ENCODE measurements at places on chromosomes 13 and 19. TPM values are rescaled to one million over a fixed set of nuclear protein-coding genes. Genes with fewer than 3 reads are reported as not detected.

Gene FFAR2
- 0.15 TPM for total RNA-seq

DNA sequence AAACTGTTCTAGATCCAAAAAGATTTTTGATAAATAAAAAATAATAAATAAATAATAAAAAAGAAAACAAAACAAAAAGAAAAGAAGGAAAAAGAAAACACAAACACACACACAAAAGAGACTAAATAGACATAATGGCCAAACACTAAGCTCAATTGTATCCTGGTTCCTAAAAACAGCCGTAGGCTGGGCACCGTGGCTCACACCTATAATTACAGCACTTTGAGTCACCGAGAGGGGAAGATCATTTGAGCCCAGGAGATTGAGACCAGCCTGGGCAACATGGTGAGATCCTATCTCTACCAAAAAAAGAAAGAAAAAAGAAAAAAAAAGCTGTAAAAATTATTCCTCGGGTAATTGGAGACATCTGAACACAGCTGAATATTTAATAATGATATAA, 8.9 kb downstream of the ETHE1 start:
- no peak for DNase-seq

DNA sequence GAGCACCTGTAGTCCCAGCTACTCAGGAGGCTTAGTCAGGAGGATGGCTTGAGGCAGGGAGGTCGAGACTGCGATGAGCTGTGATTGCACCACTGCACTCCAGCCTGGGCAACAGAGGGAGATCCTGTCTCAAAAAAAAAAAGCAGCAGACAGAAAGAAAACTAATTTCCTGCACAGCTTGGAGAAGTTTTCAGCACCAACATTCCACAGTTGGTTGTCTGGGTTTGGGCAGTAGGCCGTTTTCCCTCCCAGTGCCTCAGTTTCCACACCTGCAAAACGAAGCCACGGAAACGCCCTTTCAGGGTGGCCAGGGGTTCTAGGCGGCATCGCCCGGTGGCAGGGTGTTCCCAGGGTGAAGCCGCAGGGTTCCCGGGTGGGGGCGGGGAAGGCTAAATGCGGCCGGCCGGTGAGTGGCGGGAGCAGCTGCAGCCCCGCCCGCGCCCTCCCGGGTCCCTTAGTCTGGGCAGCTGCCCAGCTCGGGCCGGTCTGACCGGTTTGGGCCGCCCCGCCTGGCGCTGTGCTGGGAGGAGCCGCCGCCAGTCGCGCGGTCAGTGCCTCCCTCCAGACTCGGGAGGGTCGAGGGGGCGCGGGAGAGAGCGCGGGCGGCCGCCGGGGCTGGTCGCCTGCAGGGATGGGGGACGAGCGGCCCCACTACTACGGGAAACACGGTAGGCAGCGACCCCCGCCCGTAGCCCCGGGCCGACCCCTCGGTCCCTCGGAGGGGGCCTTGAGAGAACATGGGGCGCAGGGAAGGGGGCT, at the start of gene SLC44A2:
SLC44A2 (plus strand) TSS at position 551 of the 759 bp plus-strand sequence; CDS start at position 632, 81 bp downstream.
- DNase-seq, result peak; percentile 95

Gene PRKACA
- total RNA-seq, result 35.4 TPM

Gene CYP2S1
- total RNA-seq, result 2.0 TPM

All from breast epithelium (tissue), 4 donors.